Occipital lobe (tissue), 3 donors: ENCODE measurements at places on chromosomes 7 and 10.
A peak's percentile ranks its signal among the peaks of the same experiment; 100 is the strongest.

DNA sequence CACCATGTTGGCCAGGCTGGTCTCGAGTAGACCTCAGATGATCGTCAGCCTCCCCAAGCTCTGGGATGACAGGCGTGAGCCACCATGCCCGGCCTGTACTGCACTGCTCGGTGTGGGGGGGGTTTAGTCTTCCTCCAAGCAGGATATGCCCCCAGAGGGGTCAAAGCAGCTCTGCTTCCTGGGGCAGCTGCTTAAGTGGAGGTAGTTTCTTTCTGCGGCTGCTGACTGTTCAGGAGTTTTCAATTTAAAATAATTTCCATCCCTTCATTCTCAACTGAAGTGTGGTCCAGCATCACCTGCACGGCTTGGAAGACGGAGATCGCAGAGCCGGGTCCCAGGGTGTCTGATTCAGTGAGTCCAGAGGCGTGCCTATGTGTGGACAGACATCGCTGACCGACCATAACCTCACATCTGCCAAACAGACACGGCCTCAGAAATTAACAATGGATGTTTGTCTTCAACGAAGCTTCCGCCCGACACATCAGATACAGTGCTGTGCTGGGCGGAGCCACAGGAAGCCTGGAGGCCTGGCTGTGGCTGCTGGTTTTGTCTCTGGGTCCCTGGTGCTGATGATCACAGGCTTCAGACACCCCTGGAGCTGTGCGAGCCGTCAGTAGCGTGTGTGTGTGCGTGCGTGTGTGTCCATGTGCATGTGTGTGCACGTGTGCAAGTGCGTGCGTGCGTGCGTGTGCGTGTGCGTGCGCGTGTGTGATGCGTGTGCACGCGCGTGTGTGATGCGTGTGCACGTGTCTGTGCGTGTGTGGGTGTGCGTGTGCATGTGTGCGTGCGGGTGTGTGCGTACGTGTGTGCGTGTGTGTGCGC, 226.5 kb upstream of the PITRM1 start:
- peak; percentile 46 for DNase-seq

DNA sequence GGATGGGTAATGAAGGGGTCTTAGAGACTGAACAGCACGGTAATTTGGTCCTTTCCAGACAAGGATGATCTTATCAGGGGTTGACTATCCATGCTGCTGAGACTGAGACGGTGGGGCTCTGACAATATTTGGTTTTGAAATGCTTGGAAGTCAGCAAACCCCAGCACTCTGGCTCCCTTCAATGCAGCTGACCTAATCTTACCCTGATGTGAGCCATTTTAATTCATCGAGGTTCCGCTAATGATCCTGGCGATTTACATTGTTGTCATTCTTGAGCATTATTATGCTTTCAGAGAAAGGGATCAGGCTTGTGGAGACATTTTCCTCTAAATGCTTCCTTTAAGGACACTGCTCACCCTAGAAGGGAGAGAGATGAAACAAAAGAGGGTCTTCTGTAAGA, 114.6 kb upstream of the BMPER start:
- DNase-seq = no peak

- DNase-seq = no peak
Observed at GRCh38 chr7:11247545-11247944, 273.9 kb downstream of the PHF14 start.

- DNase-seq = no peak
Observed at GRCh38 chr10:77190291-77190690, 447.3 kb downstream of the KCNMA1 start.

GRCh38 chr7:114930829-114931655, 9.1 kb downstream of the MDFIC start:
- no peak for DNase-seq

DNA sequence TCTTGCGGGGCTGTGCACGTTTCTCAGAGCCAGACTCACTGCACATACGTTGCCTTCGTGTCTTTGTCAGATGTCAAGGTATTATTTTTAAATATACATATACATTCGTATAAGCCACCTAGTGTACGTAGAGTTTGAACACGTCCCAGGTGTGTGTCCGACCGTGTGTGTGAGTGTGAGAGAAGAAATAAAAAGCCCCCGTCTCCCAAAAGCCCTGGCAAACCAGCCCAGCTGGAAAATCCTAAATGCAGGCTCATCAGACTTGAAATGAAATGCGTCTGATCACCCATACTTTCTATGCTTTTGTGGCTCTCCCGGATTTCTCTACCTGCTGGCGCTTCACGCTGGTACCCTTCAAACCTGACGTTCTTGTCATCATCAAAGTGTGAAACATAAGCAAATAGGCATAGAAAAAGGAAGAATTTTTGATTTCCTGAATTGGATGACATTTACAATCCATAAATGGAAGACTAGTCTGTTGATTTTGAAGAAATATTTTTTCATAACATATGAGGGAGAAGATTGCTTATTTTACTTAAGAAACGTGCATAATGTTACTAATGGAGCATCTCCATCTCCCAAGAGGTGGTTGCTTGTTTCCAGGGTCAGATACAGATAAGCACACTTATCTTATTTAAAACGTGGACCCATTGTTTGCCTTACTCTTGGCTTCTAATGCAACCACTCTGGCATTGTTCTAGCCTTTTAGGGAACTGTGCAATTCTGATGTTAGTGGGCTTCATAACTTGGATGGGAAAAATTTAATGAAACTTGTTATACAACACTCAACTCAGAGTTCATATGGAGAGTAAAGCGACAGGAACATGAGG, 971 bp downstream of the PRKG1 start:
- DNase-seq = no peak

DNA sequence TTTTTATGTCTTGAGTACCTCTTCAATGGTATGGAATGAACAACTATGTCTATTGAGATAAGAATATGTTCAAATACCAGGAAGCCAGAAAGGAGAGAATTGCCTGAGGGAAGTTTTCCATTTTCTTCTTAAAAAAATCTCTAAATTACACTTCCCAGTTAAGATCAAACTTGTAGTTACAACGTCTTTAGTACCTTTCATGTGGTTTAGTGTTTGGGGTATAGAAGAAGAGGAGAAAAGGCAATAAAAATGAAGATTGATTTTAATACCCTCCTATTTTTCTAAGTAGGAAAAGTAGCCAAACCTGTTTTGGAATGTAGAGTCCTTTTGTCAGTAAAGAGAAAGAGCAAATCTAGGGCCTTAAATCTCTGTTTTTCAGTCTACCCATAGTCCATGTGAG, 470.0 kb upstream of the SEMA3A start:
- no peak for DNase-seq

DNA sequence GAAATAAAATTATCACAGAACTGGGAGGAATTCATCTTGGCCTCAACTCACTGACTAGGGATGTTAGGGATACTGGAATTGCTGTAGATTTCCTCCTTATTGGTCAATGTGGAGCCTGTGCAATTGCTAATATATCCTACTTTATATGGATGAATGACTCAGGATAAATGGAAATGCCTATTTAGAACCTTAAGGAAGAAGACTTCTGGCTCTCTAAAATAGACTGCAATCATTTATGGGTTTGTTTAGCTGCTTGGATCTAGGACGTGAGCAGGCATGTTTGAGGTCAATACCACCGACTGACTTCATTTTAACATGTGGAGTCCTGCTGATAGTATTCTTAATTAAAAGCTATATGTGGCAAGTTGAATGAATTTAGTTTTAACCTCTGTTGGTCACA, 1040.1 kb upstream of the LRRN3 start:
- no peak for DNase-seq

DNA sequence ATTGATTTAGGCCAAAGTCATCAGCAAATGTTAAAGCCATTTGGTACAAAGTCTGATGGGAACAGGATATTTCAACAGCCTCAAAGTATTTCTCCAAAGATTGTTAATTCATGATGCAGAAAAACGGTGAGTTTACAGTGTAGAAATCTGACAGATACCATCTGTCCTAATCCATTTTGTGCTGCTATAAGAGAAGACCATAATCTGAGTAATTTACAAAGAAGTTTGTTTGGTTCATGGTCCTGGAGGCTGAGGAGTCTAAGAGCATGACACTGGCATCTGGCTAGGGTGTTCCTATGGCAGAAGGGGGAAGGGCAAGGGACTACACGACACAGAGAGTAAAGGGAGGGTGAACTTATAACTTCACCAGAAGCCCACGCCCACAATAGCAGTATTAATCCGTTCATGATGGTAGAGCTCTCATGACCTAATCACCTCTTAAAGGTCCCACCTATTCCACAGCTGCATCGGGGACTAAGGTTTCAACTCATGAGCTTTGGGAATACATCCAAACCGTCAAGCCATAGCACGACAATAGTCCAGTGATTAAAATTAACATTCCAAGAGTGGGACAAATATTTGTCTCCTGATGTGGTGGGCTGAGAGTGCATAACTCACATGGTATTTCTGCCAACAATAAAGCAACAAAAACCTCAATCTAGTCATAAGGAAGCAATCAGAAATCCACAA, 298.6 kb upstream of the AKR1E2 start:
- no peak for DNase-seq

DNA sequence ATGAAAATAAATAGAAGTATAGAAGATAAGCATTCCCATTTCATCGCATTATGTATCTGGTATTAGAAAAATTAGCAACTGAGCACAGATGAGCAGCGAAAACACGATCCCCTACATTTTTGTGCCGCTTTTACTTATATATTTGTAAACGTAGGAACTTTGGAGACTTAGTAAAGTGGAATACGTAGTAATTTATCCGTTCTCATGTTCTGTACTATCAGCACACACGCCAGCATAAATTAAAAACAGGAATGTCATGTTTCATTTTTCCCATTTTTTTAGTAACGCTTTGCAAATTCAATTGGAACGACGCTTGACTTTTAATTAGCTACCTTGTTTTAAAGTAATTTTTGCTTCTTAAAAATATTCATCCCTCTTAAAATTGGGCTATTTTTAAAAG, 2.4 kb downstream of the ZNRF2 start:
- no peak for DNase-seq

DNA sequence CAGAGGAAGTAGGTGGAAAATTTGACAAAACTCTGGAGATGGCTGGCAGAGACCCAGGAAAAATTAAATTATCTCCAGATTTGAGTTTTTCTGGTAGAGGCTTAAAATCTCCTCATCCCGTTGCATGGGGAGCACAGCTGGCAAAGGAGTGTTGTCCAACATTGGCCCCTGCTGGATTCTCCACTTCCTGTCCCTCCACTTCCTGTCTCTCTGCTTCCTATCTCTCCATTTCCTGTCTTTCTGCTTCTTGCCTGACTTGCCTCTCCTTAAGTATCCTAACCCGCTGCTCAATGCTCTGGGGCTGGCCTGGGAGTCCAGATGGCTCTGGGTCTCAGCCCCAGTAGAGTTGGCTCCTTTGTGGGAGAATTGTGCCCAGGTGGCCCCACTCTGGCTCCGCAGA, 65.8 kb upstream of the EMX2 start:
- no peak for DNase-seq
